ENCODE measurements at places on chromosomes 7 and 10.

DNA sequence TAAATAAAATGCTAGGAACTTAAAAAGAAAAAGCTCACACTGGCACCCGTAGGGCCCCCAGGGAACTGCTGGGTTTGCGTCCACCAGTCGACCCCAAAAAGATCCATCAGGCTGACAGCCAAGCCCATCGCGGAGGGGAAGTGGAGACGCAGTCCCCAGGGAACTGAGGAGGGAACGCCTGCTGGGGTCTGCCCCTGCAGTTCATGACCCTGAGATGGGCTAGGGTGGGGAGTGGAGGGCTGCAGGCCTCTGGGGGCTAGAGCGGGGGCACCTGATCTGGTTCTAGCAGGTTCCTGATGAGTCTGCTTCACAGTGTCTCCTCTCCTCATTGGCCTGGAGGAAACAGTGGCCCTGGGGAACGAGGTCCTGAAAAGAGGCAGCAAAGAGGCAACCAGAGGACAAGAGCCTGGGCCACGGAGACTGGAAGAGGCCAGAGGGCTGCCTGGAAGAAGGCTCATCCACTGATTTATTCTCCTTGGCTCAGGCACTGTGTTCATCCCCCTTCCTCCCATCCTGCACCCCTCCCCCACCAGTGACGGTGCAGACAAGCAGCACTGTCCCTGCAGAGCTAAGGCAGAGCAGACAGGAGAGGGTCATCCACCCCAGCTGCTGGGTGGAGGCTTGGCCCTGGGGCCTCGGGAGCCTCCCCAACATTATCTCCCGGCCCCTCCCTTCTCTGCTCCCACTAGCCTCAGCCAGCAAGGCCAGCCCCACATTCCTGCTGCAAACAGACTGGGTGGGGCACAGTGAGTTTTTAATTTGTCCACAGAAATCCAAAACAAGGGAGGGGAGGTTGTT lies 24.7 kb upstream of the HSPA12A start:
- DNase-seq, result no peak

DNA sequence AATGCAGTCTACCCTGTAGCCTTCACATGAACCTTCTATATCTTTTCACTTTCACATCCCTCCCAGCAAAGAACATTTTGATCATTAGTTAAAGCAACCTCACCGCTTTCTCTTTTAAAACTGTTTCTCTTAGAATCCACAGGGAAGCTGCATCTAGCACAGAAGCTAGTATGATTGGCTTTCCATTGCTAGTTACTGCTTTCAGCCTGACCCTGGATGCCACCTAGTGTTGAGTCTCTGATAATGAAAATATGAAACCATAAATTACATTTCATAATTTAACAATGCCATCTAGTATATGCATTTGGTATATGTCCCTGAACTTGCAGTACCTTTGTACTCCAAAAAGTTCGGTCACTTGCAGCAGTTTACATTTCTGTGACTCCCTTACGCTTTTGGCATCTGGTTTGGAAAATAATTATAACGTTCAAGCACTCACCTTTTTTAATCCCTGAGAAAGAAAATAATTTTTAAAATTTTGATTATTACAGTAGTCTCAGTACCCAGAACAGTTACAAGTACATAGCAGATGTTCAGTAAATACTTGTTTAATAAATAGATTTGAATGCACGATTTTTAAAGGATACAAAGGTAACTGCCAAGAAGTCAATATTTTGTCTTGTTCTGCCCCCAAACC lies 22.7 kb downstream of the CISD1 start:
- DNase-seq, result peak; percentile 14

- DNase-seq, result no peak
Observed at GRCh38 chr7:101699881-101700823, 71.1 kb upstream of the MYL10 start.

- DNase-seq, result no peak
Observed at GRCh38 chr10:44182909-44183308, 202.0 kb downstream of the CXCL12 start.

GRCh38 chr10:2117641-2118040 lies 380.3 kb upstream of the ADARB2 start:
- no peak for DNase-seq
